Endodermal cell (in vitro differentiated cells): ENCODE measurements at places on chromosomes 5 and 9.

DNA sequence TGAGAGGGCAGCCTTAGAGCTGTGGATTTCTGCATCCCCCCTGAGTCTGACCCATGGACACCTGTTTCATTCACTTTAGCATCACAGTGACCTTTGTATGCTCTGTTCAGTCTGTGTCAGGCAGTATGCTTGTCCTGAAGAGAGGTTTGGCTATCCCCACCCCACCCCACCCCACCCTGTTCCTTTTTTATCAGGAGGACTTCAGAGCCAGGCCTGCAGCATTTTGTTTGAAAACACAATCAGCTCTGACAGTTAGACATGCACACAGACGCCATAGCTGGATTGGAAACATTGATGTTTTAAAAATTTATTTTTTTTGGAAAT, 142.2 kb downstream of the NTRK2 start:
- DNase-seq, result no peak

DNA sequence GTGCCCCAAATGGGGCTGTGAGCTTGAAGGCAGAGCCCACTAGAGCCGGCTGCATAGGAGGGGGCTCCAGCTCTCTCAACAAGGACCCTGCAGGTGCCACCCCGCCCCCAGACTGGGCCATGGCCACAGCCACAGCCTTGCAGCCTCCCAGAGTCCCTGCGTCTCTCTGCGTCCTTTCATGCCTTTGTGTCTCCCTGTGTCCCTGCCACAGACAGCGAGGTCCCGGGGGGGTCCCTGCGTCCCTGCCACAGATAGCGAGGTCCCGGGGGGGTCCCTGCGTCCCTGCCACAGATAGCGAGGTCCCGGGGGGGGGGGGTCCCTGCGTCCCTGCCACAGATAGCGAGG, 6.3 kb downstream of the NOXA1 start:
- no peak for DNase-seq

GRCh38 chr5:143220748-143221251, 182.7 kb downstream of the NR3C1 start:
- no peak for DNase-seq

- DNase-seq, result no peak
These were observed 103.6 kb downstream of the BOD1 start for GRCh38 chr5:173512637-173513435.

GRCh38 chr5:138503487-138504270, 38.4 kb downstream of the EGR1 start:
- peak; percentile 81 for DNase-seq

GRCh38 chr5:160270704-160271103, 41.4 kb downstream of the FABP6 start:
- DNase-seq, result no peak
